Epithelial cell of umbilical artery (primary cell): ENCODE measurements at places on chromosomes 6 and 20. TPM values are rescaled to one million over a fixed set of nuclear protein-coding genes. Genes with fewer than 3 reads are reported as not detected.

KCNK5 gene
- total RNA-seq = not detected in 2 replicates

TPX2 gene
- total RNA-seq = 45.8 and 58.2 TPM in 2 replicates

DNAAF9 gene
- total RNA-seq = 8.4 and 11.6 TPM in 2 replicates

HLA-DQA1 gene
- not detected in 2 replicates for total RNA-seq

PSORS1C2 gene
- not detected in 2 replicates for total RNA-seq

OR2H1 gene
- not detected in 2 replicates for total RNA-seq
